Activated CD4-positive, CD25-positive, alpha-beta regulatory T cell treated with anti-CD3 and anti-CD28 coated beads, Interleukin-2, amount 50 U/mL, for 72 hours (primary cell): ENCODE measurements at places on chromosomes 5 and 9.
A peak's percentile ranks its signal among the peaks of the same experiment; 100 is the strongest.

DNA sequence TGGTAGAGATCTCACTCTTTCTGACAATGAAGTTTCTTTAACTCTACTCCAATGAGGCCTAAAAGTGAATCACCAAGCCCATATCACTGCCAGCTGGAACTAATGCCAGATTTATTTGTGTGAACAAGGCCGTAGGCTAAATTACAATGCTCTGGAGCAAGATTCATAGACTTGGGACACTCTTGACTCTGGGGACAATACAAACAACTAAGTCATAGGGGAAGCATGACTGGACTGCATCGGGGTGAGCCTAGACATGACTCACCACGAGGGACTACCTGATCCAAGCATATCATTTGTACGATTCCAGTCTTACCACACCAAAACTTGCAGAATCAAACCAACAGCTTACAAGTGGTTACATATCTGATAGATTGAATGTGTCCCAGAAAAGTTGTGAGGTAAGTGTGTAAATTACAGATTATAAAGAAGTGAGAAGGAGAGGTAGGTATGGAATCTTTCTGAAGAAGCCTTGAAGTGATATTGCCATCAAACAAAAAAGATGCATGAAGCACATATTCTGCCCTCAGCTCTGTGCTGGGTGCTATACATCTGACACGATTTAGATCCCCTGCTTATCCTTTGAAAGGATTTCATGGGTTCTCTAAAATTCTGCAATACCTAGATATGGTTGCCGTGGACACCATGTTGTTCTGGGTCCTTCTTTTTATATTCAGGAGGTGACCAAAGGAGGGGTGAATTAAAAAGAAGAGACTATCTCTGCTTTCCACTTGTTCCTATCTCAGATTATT is 199.3 kb upstream of the PDE4D start:
- DNase-seq, result no peak

GRCh38 chr9:84953797-84954705 is 284.5 kb downstream of the NTRK2 start:
- DNase-seq, result peak; percentile 42

- no peak for DNase-seq
Observed at GRCh38 chr9:122036408-122036807, 56.7 kb downstream of the TTLL11 start.

GRCh38 chr5:129459777-129460671 is at the start of gene ADAMTS19:
Gene ADAMTS19 (plus strand): TSS chr5:129460298. CDS start chr5:129460392, 94 bp downstream.
- no peak for DNase-seq

GRCh38 chr5:150294551-150295071 is 5.0 kb upstream of the CAMK2A start:
- no peak for DNase-seq

- DNase-seq, result no peak
Observed at GRCh38 chr9:70618784-70619183, 204.3 kb upstream of the KLF9 start.

GRCh38 chr5:72064801-72065570 is 42.3 kb upstream of the MAP1B start:
- DNase-seq, result no peak

DNA sequence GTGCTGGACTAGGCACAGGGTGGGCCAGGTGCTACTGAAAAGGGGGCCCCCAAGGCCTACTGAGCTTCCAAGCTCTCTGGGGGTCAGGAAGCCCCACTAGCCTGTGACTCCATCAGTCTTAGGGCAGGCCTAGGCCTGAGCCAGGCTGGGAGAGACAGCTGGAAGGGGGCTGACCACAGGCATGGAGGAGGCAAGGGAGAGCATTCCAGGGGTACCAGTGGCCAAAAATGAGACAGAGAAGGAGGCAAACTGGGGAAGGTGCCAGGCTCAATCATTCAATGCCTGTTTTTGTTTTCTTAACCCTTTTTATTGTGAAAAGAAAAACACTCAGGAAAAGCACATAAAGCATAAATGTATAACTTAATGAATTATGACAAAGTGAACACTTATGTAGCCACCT is 26.2 kb upstream of the TCF7 start:
- no peak for DNase-seq

- no peak for DNase-seq
Observed at GRCh38 chr5:110716247-110717245, 9.9 kb downstream of the TMEM232 start.

DNA sequence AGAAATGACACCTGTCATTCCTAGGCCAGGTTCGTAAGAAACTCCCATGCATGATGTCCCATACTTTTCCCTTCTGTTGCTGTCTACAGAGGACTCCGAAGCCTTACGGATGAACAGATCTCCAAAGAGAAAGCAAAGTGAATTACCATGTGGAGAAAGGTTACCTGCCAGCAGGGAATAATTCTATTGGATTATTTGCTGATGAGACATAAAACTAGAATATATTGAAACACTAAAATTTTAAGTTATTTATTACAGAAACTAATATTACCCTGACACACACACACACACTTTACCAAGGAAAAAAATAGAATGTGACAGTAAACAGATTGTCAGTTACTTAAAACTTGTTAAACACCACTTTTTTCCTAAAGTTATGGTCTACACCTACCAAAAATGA is 452.7 kb upstream of the DAB2 start:
- DNase-seq, result no peak

DNA sequence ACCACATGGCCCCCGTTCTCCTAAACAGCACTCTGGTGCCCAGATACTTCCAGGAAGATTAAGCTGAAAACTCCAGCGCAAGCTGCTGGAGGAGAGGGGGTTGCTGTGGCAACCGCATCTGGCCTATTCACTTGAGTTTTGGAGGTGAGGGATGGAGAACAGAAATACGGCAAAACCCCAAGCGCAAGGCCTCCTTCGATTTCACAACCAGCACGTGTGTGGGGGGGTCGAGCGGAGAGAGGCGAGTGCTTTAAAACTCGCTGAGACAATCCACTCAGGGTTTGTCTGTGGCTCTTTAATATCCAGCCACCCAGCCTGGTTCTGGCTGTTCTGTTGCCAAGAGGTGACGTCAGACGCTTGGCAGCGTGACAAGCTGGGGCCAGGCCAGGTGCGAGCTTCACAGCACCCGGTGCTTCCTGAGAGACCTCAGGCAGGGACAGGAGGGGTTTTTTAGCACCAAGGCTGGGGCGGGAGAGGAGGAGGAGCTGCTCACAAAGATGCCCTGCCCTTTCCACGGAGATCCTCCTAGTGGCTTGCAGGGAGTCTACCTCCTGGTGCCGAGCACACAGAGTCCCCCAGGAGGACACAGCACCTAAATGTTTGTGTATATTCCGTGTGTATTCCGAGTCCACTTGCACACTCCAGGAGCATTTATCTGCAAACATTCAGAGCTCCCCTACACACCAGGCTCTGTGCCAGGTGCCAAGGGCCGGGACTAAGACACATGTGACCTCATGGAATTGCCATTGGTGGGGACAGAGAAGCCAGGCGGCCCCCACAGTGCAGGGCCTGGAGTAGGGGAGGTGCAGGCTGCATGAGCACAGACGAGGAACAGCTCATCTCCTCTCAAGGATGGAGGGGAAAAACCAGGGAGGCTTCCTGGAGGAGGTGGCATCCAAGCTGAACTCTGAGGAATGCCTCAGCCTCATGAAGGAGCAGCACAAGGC is 194.6 kb downstream of the OLFM1 start:
- DNase-seq, result no peak

- no peak for DNase-seq
Observed at GRCh38 chr9:94937214-94937903, 210.9 kb downstream of the AOPEP start.

DNA sequence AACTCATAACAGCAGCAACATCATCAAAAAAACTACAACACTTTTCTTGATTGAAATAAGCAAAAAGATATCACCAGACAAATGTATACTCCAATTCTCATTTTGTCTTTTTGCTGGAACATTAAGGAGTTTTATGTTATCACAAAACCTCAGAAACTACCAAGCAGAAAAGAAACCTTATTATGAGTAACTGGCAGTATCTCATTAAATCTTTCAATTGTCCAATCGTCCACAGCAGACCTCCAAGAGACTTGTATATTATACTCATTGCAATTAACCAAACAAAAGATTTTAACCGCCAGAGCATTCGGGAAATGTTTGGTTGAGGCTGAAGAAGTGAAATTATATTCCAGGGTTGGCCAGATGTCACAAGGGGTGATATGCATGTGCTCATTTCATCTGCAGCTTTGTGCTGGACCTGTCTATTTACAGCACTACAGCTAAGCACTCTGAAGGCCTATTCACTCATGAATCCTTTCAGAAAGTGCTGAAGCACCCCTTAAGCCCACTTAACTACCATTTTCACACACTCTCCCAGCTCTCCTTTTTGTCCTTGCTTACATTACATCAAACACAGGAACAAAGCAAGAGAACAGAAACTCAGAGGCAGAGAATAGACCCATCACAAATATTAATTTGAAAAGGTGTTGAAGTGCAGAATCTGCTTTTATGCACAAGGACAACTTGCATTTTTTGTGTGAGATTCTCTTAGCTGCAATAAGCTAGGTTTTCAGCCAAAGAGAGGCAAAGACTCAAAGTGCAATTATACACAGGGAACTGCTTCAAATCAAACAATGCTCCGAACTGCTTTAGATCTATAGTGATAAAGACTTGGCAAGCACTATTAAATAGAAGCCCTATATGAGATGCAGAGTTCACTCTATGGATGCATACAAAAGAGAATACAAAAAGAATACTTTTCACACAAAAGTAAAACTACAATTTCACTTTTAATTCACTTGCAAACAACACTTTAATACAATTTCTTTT is 150.4 kb upstream of the POU5F2 start:
- DNase-seq, result no peak

DNA sequence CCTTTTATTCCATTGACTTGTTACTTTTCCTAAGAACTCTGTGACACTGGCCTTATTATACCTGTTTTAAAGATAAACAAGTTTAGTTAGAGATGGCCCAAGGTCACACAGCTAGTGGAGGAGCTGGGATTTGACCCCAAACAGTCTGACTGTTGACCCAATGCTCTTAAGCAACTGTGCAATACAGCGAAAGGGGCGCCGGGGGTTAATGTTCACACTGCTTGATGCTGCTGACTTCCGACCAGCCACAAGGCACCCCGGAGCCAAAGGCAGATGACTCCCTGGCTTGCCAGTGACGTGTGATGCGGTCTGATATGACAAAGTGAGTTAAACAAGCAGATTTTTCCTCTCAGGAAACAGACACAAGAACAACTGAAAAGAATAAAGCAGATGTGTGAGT is 23.9 kb downstream of the PIK3R1 start:
- peak; percentile 54 for DNase-seq

- no peak for DNase-seq
Observed at GRCh38 chr5:53071738-53072137, 37.8 kb downstream of the MOCS2 start.

GRCh38 chr5:140000332-140000731 is 42.8 kb downstream of the NRG2 start:
- DNase-seq, result no peak

DNA sequence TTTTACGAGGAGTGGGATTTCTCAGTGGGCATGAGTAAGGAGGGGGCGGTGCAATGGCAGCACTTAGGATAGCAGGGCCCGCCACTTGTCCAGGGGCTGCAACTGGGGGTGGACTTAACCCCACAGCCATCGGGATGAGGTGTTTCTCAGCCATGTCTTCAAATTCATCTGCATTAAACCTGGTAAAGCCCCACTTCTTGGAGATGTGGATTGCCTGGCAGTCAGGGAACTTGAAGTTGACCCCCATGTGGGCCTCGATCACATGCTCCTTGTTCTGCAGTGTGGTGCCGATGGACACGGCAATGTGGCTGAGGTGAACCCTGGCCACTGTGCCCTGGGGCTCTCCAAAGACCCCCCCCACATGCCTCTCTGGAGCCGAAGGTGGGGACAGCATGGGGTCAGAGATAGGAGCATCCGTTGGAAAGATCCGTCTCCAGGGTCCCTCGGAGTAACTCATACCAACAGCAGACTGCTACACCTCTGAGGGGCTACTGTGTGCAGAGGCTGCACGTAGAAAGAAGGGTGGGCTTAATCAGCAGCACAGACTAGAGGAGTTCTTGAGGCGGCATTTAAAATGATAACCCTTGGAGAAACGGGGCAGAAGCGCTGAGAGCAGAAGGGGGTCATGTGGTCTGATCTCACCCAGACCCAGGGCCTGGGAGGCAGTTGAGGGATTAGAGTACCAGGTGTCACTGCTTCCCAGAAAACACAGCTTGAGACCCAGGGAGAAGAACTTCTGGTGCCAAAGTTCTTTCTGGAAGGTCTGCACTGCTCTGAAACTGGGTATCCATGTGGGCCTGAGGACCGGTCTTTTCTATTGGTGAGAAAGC is 141.4 kb downstream of the MTX3 start:
- DNase-seq, result no peak

DNA sequence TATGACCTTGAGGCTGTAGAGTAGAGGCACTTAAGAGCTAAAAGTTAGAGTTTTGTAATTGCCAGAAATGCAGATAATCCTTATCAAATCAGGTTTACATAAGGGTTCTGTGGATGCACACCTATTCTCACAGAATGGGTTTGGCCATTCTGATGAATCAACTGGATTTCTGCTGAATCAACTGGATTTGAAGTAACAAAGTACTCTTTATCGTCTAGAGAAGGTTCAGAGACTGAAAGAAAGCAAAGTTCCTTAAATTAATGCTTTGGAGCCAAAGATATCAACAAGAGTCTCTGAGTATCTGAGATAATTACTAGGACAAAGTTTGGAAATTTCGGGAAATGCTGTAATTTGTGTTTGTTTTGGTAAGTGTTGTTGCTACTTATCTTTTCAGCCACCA is 669.6 kb upstream of the ZNF608 start:
- DNase-seq, result no peak

- DNase-seq, result no peak
Observed at GRCh38 chr9:80233906-80234305, 662.1 kb downstream of the TLE4 start.

- DNase-seq, result no peak
Observed at GRCh38 chr9:114849450-114849849, 43.6 kb upstream of the TNFSF15 start.

GRCh38 chr5:142095651-142096330 is 12.8 kb upstream of the NDFIP1 start:
- peak; percentile 72 for DNase-seq

DNA sequence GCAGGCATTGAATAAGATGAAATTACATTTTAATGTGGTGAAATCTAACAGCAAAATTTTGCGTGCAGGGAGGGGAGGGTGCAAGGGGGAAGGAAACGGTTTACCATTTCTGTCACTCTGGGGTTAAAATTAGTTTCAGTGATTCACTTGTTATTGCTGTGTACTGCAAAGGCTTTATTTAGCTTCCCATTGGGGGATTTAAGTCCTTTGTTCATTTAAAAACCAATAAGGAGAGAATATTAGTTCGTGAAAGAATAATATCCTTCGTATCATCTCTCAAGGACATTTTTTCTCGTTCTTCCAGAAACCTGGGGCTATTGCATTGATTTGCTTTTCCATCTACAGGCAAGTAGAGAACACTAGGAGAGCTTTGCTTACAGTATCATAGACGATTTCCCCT is 667.8 kb upstream of the RGMB start:
- no peak for DNase-seq

DNA sequence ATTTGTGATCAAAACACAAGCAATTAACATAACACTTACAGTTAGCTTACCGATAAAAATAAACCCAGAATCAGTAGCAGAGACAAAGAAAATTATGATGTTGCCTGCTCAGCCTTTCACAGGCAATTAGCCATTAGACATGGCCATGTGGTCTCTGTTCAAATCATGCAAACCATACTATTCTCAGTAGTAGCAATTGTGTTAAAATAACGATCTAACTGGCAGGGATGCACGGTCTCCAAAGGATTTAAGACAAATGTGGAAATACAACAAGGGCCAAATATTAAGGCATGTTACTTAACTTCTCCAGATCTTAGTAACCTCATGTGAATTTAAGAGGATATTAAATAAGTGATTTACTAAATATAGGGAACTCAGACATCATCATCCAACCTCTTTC is 59.5 kb downstream of the PTBP3 start:
- no peak for DNase-seq
